ENCODE measurements at places on chromosomes 6 and 20.

GRCh38 chr6:140462453-140463311, 1088.2 kb upstream of the CITED2 start:
- DNase-seq = no peak

- no peak for DNase-seq
Observed at GRCh38 chr20:51659491-51660050, 108.6 kb downstream of the ATP9A start.

DNA sequence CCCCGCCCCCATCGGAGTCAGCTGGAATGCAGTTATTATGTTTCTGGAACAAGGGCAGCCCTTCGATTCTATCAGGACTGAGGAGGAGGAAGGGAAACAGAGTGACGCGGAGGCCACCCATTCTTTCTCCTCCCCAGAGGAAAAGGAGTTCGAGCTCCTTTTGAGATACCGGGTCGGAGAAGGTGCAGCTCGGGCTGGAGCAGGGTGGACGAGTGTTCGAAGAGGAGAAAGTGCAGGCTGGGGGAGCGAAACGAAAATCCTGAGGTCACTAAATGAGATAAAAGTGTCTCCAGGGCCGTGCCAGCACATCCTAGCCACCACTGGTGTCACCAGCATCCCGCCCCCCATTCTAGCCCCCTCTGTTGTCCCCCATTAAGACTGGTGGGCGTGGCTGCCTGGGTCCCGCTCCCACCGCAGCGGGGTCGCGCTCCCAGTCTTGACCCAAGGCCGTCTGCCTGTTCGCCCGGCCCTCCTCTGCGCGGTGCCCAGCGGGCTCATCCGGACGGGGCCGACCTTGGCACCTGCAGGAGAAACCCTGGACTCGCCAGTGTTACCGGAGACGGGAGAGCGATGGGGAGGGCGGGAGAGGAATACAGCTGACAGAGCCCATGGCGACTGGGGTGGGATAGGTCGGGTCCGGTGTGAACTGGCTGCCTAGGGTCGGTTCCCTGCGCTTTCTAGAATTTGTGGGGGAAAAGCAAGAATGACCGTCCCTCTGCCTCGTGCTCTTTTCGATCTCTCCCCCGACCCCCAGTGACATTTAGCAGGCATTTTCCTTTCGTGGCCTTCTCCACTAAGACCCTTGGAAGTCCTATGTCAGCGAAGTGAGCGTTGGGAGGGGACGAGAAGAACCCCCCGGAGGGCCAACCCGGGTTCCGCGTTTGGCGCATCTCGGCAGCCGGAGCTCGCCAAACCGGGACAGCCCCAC, 16.2 kb downstream of the FOXA2 start:
- no peak for DNase-seq

DNA sequence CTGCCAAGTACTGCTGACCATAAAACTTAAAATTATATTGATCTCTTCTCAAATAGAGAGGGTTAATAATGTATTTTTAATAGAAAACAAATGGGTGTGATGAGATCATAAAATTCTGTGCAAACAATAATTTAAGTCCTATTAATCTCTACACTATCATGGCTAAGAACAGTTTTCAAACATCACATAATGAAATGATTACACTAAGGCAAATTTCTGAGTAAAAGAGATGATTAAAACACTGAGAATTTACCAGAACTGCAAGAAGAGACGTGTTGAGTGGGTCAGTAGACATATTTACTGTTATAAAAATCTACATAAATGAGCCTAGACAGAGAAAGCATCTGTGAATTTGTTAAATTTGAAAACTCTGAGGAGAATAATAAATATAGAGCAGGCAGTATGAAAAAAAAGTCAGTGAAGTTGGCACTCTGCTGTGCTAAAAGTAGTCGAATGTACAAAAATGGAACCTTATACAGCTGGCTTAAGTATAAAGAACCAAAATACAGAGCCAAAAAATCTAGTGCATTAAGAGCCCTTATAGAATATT, 302.6 kb upstream of the MANEA start:
- no peak for DNase-seq

GRCh38 chr6:13273931-13274706, 54.2 kb downstream of the TBC1D7 start:
- DNase-seq = peak; percentile 62

DNA sequence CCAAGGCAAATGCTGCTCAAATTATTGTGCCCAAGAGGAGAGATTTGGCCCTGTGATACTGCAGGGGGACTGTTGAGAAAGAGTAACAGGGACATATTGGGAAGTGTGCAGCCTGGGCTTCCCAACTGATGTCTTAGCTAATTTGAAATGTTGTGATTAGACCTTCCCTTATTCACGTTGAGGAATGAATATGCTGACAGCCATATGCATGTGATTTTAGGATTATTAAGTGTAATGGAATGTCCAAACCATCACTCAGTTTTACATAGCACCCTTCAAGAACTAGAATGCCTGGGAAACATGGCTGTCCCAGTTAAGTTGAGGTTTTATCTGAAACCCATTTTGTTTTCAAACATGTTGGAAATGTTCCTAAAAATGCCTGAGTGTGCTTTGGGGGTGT, 81.4 kb downstream of the CARMIL1 start:
- DNase-seq = no peak

- no peak for DNase-seq
Observed at GRCh38 chr6:71513036-71513435, 224.4 kb downstream of the OGFRL1 start.

DNA sequence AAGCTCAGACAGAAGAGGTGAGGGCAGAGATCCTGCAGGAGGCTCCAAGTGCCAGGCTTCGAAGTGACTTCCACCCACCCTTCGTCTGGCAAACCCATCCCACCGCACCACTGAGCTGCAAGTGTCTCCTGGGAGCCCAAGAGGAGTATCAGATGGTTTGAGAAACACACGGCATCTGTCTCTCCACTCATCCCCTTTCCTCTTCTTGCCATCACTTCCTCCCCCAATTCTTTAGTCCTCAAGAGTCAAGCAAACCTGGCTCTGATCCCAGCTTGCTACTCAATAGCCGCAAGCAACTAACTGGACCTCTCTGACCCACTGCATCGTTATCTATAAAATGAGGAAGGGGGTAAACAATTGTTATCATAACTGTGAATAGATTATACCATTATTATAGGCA, 142.1 kb downstream of the BMP7 start:
- DNase-seq = no peak

GRCh38 chr6:169559592-169559991, 142.2 kb downstream of the WDR27 start:
- DNase-seq = no peak

DNA sequence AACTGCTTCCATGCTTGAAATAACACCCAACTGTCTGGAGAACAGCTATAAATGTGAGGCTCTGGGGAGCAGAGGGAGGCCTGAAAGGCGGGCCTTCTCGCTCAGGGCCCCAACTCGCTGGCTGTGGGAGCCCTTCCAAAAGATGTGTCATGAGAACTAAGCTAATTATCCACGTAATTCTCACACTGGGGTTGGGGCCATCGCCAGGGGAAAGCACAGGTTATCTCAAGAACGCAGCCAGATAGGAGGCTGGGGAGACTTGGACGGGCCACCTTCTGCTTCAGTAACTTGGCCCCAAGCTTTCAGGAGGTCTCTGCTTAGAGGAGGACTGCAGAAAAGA, 1.6 kb downstream of the PXDC1 start:
- no peak for DNase-seq

GRCh38 chr6:147979966-147980365, 362.7 kb upstream of the SASH1 start:
- DNase-seq = no peak

DNA sequence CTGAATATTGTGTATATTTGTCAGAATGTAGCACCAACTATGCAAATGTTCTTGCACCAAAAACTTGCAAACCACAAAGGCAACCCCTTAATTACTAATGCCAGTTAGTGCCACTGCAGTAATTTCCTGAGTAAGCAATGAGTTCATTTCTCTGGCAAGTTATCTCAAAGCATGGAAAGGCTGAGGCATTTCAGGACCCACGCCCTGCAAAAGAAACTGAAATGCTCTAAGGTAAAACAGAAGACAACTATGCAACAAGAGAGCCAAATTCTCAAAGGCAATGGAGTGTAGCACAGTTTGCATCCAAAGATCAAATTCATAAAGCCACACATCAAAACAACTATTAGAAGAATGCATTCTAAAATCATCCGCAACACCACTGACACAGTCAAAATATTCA, 994.4 kb downstream of the EYS start:
- DNase-seq = no peak

DNA sequence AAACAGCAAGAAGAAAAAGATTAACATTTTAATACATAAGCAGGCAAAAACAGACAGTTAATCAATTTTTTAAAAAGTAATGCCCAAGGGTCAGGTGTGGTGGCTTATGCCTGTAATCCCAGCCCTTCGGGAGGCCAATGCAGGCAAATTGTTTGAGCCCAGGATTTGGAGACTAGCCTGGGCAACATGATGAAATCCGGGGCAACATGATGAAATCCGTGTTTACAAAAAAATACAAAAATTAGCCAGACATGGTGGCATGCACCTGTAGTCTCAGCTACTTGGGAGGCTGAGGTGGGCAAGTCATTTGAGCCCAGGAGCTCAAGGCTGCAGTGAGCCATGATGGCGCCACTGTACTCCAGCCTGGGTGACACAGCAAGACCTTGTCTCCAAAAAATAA, 94.1 kb upstream of the DST start:
- no peak for DNase-seq

GRCh38 chr6:150355932-150356331, 12.9 kb upstream of the IYD start:
- no peak for DNase-seq

- no peak for DNase-seq
Observed at GRCh38 chr6:170346649-170347048, 40.1 kb downstream of the FAM120B start.

- no peak for DNase-seq
Observed at GRCh38 chr20:21016751-21017150, 89.4 kb downstream of the LINC00237 start.

GRCh38 chr6:63963769-63964315, 328.2 kb downstream of the PHF3 start:
- DNase-seq = peak; percentile 7

DNA sequence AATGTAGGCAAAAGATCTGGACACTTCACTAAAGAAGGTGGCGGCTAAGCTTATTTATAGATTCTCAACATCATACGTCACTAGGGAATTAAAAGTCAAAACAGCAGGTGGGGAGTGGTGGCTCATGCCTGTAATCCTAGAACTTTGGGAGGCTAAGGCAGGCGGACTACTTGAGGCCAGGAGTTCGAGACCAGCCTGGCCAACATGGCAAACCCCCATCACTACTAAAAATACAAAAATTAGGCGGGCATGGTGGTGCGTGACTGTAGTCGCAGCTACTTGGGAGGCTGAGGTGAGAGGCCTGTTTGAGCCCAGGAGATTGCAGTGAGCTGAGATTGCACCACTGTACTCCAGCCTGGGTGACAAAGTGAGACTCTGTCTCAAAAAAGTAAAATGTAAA, 74.6 kb downstream of the GPX5 start:
- DNase-seq = no peak

GRCh38 chr6:14031516-14031915, 86.1 kb upstream of the CD83 start:
- DNase-seq = no peak

GRCh38 chr20:19937218-19937617, 79.9 kb upstream of the NAA20 start:
- DNase-seq = peak; percentile 50

DNA sequence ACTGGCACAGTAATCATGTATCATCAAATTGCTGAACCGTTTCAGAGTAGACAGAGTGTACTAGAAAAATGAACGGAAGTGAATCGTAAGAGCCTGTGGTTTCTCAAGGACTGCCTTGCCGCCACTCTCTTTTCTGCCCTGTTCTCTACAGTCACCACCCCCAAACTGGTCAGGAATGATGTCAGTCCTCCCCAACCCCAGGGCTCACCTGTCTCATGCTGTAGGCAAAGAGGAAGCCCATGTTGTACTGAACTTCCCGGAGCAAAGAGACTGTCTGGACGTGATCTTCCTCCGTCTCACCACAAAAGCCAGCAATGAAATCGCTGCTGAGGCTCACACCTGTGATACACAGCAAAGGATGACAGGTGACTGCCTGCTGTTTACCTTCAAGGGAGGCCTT, 31.0 kb downstream of the CDK5RAP1 start:
- no peak for DNase-seq

Data from Kasumi-1 (cell line).